NCI-H1436 treated with DMSO at 0.1 percent for 48 hours (cell line): ENCODE measurements at places on chromosomes 7 and 10.

- no peak for DNase-seq
Observed at GRCh38 chr7:45035371-45035770, 35.4 kb downstream of the CCM2 start.

GRCh38 chr7:29968683-29969395 lies 20.8 kb downstream of the SCRN1 start:
- DNase-seq = no peak

- DNase-seq = no peak
Observed at GRCh38 chr10:33263453-33263852, 71.0 kb downstream of the NRP1 start.

- no peak for DNase-seq
Observed at GRCh38 chr7:120988591-120989256, at the start of gene CPED1. TSS of gene CPED1 (plus strand) at chr7:120988711. CDS start at chr7:120989622, 911 bp downstream.

GRCh38 chr10:65350611-65351010 lies 1575.2 kb upstream of the LRRTM3 start:
- no peak for DNase-seq

GRCh38 chr7:134515569-134516468 lies 11.5 kb upstream of the AKR1B10 start:
- DNase-seq = no peak

- no peak for DNase-seq
Observed at GRCh38 chr10:122140941-122141623, 130.0 kb upstream of the BTBD16 start.

GRCh38 chr7:157560258-157560654 lies 223.5 kb downstream of the DNAJB6 start:
- no peak for DNase-seq

DNA sequence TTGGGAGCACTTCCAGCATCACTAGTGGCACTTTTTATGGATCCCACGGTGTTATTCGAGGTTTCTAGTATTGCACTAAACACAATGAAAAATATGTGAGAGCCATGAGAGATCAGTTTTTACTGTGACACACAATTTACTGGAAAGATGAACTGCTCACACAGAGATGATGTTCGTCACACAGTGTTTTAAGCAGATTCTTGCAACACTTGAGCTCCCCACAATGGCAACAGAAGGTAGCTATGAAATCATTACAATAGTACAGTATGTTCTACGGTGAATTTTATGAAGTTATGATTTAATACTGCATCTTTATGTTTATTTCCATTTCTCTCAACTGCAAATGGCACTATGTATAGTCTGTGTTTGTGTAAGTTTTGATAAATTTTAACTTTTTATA lies 27.4 kb upstream of the ENTPD1 start:
- DNase-seq = no peak

DNA sequence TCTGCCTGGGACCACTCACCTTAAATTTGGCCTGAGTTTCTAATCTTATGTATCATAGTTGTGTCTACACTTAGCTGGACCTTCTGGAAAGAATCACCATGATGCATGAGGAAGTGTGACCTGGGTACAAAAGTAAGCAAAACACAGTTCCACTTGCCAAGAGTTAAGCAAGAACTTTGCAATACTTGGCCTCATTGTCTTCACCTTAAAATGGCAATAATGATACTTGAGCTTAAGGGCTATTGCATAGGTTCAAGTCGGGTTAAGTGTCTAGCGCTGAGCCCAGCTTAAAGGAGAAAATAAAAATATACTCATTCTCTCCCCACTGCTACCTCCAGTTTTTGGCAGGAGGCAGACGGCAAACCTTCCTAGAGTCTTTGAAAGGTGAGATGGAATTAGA lies 133.9 kb upstream of the BMPER start:
- DNase-seq = no peak

DNA sequence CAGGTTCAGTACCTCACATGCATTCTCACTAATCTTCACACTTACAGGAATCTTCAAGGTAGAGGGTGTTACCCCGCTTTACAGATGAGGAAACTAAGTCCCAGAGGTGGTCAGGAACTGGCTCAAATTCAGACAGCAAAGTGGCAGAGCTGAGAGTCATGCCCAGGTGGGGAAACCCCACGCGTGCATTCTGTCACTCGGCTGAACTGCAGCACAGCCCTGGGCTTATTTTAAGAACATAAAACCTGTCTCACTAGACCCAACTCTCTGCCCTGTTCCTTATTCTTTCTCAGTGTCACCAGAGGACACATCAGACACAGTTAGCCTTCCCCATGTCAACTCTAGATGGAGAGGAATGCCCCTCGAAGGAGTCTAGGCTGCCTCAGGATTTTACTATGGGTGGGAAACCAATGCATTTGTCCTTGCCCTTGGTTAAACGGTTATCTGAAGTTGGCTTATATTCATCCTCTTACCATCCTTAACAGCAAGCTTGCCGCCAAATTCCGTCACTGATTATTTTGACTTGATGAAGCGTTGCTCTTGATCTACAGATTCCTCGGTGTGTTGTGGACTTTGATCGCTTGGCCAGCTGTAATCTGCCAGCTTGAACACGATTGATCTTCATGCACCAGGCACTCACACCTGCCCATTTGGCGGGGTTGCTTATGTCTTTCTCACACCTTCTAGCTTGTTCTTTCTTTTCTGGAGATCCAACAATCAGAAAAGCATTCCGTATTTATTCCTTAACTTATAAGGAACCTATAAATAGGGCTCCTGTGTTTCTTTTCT lies 627.9 kb downstream of the SDK1 start:
- no peak for DNase-seq

GRCh38 chr7:135209225-135209834 lies 2.0 kb downstream of the WDR91 start:
- no peak for DNase-seq

GRCh38 chr7:44977304-44977958 lies 1.4 kb downstream of the MYO1G start:
- DNase-seq = no peak

DNA sequence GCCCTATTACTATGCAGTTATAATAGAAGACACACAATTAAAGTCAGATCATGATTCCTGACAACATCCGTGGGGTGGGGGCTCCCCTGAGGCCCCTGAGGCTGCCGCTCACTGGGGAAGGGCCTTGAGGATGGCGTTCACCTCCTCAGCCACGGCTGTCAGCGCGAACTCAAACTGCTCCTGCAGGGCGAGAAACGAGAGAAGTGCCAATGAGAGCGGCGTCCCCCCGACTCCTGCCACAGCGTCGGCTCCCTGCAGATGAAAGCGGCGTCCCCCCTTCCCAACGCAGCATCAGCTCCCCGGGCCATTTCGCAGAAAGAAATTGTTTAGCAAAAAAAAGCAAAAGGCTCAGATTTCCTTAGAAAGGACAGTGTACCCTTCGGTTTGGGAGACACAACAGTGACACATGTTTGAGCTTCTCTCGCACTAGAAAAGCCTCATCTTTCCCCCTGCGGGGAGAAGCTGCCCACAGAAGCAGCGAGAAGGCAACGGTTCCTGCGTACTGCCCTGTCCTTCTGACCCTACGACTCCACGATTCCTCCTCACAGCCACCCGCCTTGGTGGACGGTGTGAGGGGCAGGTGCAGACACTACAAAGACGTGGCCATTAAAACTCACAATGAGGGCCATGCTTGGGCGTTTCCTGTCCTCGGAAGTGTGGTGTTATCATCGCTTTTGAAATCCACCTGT lies 203.9 kb downstream of the DNAJB6 start:
- no peak for DNase-seq

DNA sequence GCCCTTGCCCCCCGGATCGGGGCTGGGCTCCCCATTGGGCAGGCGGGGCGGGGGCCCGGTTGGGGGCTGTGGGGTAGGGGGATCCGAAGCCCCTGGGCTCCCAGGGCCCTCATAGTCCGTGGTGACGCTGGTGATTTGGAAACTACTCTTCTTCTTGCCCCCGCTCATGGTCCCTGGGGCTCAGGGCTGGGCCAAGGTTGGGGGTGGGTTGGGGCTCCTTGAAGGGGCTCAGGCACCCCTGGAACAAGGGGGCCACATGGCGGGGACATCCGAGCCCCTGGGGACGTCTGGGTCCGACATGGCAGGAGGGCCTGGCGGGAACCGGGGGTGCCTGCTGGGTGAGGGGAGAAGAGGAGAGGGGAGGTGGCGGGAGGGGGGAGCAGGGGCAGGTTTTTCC lies 1.1 kb downstream of the TSC22D4 start:
- DNase-seq = no peak

GRCh38 chr7:112529521-112529920 lies 48.7 kb downstream of the LSMEM1 start:
- DNase-seq = no peak

DNA sequence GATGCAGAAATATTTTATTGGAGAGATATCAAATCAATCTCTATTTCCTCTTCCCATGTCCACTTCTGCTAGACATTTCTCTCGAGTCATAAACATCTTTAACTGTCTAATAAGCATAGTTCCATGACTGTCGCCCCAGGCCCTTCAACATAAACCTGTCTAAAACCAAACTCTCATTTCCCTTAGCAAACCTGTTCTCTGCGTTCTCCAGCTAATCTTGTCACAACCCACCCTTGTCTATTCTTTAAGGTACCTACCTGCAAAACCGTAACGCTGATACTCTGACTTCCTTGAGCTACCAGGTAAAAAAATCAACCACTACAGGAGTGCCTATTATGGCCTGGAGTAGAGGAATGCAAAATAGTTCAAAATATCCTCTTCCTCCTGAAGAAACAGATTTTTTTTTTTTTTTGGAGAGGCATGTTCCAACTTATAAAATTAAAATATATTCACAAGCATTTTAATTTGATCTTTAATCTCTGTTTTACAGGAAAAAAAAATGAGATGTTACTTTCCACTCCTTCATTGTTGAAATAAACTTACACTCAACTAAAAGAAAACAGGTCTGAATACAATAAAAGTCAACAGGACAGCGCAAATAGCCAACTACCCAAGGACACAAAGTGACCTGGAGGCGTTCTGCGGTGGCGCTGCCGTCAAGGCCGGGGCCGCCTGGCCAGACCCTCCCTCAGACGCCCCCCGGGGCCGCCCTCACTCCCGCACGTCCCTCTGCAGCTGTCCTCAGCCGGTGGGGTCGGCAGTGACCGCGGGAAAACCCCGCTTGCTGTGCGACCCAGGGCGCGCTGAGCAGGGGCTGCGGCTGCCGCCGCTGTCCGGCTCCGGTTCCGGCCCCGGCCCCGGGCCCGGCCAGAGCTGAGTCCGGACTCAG lies 765 bp downstream of the SLC25A40 start:
- no peak for DNase-seq
